ENCODE measurements at places on chromosomes 7 and 10. TPM values are rescaled to one million over a fixed set of nuclear protein-coding genes. Genes with fewer than 3 reads are reported as not detected.

Gene STRIP2
- total RNA-seq = 8.5 TPM

Gene CPVL
- 65.7 TPM for total RNA-seq

Gene LRRC17
- total RNA-seq = 11.3 TPM

Gene MOSPD3
- 23.5 TPM for total RNA-seq

Gene LRGUK
- total RNA-seq = 11.3 TPM
